ENCODE measurements at places on chromosomes 2 and 18. TPM values are rescaled to one million over a fixed set of nuclear protein-coding genes. Genes with fewer than 3 reads are reported as not detected.

DNA sequence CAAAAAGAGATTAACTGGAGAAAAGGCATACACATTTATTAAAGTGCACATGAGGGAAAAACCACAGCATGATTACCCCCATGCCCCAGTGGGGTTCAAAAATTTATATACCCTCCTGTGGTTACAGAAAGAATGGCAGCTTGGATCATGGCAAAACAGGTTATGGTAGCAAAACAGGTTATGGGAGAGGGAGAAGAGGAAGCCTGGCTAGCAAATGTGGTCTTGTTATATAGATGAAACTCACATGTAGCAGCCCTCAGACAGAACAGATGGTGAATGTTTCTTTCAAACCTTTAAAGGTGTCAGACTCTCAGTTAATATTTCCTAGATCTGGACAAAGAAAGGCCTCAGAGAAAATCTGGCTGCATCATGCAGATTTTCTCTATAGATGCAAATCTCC lies 178.2 kb upstream of the ZC3H15 start:
- DNase-seq = no peak

GRCh38 chr18:75045272-75045671 lies 163.7 kb downstream of the PTGR3 start:
- DNase-seq = no peak

DNA sequence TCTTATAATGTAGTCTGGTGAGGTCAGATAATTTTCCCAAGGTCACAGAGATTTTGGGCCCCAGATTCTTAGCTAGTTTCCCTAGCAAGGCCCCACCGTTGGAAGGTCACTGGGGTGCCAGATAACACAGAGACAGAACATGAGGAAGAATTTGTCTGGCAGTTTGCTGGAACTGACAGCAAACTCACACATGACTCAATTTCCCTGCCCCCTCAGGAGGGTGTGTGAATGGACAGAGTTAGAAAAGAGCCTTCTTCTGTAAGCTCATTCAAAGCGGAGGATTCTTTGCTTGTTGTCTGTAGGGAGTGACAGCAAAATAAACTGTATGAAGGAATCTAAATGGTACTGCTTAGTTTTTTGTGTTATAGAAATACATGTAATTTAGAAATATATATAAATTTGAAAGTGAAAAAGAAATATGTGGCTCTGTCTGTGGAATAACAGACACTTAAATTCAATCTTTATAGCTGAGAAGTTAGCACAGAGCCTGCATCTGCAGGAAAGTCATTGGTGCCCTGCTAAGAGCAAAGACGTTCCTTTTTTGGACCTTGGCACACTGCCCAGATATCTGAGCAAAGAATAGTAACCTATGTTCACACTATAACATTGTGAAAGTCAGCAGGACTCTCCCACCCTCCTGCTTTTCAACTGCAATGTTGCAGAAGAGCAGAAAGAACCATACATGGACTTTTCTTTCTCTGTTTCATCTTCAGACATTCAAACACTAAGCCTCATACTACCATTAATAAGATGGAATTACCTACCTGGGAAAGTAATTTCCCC lies 2.1 kb downstream of the MDH1 start:
- no peak for DNase-seq

DNA sequence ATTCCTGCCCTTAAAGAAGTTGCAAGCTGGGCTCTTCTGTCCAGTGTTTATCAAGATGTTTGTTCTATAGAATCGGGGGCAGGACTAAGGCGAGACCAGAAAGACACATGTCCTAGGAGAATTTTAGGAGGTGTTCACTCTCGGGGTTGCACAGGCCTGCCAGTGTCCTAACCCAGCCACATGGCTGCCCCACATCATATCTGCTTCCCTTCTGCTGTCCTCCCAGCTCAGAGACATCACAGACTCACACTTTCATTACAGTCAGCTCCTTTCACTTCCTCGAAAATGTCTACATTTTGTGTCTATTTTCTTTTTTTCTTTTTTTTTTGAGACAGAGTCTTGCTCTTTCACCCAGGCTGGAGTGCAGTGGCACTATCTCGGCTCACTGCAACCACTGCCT lies 10.7 kb upstream of the MRO start:
- DNase-seq = no peak

DNA sequence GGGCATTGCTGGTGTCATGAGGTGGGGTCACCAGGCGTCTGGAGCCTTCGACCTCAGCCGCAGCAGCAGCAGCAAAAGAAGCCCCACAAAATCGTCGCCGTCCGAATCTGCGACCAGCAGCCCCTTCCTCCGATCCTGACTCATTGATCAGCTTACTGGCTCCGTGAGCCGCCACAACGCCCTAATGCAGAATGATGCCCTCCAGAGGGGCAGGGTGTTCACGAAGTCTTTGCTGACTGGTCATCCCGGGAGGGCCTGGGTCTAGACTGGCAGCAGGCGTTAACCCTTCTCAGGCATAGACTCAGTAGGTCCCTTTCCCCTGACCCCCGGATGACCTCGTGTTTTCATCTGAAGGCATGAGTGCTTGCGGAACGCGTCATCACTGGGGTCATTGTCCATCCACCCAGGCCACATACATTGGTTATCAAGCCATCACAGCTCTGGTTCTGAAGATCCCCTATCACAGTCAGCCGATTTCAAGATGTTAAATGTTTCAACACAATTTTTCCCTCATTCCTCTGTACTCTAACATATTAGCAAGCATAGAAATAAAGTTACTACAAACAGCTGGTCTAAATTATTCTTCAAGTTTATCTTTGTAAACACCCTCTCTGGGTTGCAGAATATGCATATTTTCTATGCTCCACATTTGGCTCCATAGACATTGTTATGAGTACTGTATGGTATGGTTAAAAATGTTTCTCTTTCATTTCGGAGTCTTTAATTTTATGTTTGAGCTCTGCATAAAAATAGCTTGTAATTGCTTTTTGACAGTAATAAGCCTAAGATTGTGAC lies 83.3 kb upstream of the SALL3 start:
- DNase-seq = no peak

- no peak for DNase-seq
These were observed 149.0 kb downstream of the IKZF2 start for GRCh38 chr2:213002383-213002782.

DNA sequence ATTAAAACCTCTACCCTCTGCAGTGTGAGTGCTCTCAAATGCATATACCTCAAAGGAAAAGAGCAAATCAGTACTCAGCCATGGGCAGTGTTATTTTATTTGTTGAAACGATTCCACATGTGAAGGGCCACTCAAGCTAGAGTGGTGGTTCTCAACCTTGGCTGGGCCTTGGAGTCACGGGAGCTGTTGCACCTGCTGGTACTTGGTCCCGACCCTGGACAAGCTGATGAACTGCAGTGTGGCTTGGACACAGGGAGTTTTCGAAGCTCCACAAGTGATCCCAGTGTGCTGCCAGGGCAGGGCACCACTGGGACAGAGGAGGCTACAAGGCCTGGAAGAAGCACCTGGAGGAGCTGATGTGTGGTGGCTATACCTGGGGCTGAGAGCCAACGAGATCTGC lies 19.7 kb downstream of the GNLY start:
- DNase-seq = peak; percentile 83

DNA sequence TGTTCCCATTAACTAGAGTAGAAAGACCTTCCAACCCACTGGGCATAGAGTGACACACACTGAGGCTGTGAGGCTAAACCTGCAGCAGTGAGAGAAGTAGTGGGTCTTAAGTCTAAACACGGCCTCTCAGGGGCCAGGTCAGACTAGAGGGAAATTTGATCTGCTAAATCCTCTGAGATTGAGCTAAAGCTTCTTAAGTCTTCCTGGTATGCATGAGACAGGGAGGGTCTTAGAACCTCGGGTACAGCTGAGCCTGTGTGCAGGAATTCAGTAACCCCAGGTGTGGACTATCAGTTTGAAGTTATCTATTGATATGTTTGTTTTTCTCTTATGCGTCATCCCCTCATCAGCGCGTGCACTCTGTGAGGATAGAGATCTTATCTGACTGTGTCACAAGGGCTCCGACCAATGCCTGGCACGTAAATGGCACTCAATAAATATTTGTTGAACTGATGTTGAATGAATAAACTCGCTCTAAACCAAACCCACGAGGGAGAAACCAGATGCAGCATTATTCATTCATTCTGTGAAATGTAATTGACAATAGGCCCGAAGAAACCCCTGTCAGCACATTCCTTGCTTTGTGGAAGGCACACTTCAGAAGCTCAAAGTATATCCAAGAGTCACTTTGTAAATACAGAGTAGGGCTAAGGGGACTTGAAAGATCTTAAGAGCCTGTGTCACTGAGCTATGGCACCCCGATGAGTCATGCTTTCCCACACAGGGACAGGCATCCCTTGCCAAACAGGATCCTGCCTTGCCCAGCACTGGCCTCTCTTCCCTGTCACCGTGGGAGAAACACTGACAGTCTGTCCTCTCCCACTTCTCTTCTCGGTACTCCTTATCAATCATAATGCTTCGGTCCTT lies 21.7 kb upstream of the RAB10 start:
- DNase-seq = peak; percentile 79

GRCh38 chr2:177554365-177554764 lies 161.8 kb downstream of the AGPS start:
- no peak for DNase-seq

DNA sequence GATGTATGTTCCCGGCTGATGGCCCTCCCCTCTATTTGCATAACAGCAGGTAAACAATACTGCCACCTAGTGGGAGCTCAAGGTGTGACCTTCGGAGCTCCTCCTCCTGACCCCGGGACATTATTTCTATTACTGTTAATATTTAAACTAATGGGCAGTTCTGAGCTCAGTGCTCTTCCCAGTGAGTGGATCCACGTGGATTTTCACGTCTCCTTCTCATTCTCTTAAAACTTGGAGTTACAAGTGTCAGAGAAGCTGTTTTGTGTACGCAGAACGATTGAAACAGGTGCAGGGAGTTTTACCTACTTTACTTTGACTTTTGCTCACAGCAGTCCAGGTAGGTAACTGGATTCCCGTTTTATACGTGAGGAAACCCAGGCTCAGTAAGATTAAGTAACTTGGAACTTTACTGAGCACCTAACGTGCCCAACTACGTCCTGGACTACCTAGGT lies 127.3 kb downstream of the PRKCE start:
- DNase-seq = no peak

- DNase-seq = peak; percentile 10
These were observed 20.7 kb downstream of the RAMP1 start for GRCh38 chr2:237879991-237880560.

GRCh38 chr2:215664847-215665525 lies 229.1 kb upstream of the FN1 start:
- DNase-seq = no peak

DNA sequence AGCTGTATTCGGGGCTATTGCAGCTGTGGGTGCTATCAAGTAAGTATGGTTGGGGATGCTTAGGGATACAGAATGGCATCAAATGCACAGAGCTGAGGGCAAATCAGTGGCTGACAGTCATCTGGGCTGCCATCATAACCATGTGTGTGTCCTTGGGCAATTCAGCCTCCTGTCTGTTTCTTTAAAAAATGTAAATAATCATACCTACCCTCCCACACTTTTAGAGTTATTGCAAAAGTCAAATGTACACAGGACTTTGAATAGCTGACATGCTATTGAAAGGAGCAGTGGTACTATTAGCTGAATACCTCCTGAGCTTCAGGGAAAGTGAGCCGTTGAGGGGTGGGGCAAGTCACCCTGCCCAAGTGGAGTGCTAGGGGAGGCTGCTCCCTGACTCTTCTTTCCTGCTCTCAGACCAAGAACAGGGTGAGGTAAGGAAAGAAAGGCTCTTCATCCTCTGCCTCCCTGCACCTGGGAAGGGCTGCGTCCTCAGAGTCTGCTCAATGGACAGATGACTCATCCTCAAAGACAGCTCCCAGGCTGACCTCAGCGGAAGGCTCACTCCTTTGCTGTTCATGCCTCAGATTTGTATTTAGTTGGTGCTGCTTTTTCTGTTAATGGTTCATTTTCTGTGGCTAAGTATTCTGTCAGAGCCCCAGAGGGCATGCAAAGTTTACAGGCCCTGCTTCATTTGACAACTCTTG lies 54.9 kb upstream of the BZW1 start:
- no peak for DNase-seq

GRCh38 chr2:206361407-206362045 lies 81.8 kb upstream of the ADAM23 start:
- no peak for DNase-seq

- DNase-seq = no peak
These were observed 33.3 kb downstream of the IL1R2 start for GRCh38 chr2:102025016-102025501.

DNA sequence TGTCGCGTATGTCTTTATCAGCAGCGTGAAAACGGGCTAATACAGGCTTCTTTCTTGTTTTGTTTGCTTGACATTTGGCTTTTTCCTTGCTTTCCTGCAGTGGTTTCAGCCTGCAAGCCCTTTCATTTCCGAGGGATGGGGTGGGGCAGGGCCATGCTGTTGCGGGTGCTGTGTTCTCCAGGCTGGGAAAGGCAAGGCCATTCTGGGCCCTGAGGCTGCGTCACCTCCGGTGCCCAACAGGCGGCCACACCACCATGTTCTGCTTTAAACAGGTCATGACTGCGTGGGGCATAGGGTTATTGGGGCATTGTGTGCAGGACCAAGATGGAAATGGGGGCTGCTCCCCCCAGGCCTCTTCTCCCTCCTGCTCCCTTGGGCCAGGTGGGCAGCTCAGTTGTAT lies 38.6 kb upstream of the PLB1 start:
- DNase-seq = no peak

DNA sequence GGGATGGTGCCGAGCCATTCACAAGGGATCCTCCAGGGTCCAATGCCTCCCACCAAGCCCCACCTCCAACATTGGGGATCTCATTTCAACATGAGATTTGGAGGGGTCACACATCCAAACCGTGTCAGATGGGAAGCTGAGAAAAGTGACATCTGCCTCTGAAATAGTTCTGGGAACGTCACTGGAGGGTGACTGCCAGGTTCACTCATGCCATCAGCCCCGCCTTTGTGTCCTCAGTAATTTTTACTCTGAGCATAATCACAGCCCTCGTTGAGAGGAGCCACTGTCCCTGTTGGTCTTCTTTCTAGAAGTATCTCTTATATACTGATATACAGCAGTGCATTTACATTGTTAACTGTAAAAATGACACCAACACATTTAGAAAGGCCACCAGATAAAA lies 67.4 kb downstream of the KLHL29 start:
- DNase-seq = no peak

The ALPI gene
- total RNA-seq = not detected

The LHCGR gene
- 0.30 TPM for total RNA-seq

The HOXD3 gene
- 0.47 TPM for total RNA-seq

The CPO gene
- not detected for total RNA-seq

The B3GNT7 gene
- total RNA-seq = 80.0 TPM

The DYNAP gene
- not detected for total RNA-seq

The SMCHD1 gene
- total RNA-seq = 55.9 TPM

The ATOH8 gene
- total RNA-seq = 44.9 TPM
